ENCODE measurements at places on chromosomes 16 and 17.
A peak's percentile ranks its signal among the peaks of the same experiment; 100 is the strongest.

GRCh38 chr17:19362277-19363113 lies at the start of gene B9D1:
Gene B9D1, minus strand, starts transcription at chr17:19362723. Its CDS starts 154 bp downstream, at chr17:19362569.
- DNase-seq: peak; percentile 91

DNA sequence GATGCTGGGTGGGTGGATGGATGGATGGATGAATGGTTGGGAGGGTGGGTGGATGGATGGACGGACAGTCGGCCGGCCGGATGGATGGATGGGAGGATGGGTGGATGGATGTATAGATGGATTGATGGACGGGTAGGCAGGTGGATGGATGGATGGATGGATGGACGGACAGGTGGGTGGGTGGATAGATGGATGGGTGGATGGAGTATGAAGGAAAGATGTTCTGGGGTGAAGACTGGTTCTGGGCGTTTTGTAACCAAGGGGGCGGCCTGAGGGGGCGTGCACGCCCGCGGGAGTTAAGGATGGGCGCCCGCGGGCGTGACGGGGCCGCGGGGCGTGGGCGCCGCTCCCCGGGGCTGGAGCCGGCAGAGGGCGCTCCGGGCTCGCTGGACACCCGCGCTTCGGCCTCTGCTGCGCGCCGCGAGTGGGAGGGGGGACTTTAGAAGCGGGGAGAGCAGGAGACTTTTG lies at the start of gene NECAB2:
NECAB2 (plus strand) TSS at position 407 of the 468 bp plus-strand sequence. CDS start 405 bp downstream, outside the sequence.
- no peak for DNase-seq

- peak; percentile 83 for DNase-seq
Measured at GRCh38 chr16:88700636-88701482, 5.3 kb downstream of the RNF166 start.

DNA sequence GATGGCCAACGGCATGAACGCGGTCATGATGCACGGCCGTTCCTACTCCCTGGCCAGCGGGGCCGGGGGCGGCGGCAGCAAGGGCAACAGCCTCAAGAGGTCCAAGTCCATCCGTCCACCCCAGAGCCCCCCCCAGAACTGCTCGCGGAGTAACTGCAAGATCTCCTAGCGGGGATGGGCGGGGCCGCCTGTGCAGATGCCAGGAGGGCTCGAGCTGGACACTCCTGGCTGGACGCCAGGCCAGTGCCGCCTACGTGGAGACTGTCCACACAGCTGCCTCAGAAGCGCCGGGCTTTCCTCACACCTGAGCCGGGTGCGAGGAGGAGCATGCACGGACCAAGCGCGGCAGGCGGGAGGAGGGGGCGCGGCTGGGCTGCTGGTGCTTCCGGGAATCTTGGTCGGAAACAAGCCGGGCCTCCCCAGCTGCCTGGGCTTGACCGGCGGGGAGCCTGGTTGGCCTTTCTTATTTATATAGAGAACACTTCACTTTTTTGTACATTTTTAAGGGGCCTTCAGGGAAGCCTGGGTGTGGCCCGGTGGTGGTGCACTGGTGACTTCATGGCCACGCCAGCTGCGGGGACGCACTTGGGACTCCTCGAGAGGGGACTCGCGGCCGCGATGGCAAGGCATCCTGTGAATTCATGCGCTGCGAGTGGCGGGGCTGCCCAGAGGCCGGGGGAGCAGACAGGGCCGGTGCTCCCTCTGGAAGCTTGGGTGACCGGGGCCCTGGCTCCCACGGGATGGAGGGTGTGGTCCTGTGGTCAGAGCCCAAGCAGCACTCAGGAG lies 3.1 kb upstream of the WFIKKN1 start:
- no peak for DNase-seq

DNA sequence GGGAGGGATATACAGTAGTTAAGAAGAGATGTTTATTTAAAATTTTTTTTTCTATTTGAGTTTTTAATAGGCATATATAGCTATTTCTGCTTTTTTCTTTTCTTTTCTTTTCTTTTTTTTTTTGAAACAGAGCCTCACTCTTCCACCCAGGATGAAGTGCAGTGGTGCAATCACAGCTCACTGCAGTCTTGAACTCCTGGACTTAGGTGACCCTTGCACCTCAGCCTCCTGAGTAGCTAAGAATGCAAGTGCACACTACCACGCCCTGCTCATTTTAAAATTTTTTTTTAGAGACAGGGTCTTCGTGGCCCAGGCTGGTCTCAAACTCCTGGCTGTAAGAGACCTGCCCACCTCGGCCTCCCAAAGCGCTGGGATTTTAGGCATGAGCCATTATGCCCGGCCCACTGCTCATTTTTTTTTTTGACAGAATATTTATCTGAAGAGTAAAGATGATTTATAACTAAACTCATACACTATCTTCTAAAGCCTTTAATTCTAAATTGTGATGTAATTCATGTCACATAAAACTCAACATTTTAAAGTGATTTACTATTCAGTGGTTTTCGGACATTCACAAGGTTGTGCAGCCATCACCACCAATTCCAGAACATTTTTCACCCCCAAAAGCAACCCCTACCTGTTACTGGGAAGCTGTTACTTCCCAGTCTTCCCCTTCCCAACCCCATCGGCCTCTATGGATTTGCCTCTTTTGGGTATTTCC lies 106.0 kb downstream of the VPS53 start:
- no peak for DNase-seq

DNA sequence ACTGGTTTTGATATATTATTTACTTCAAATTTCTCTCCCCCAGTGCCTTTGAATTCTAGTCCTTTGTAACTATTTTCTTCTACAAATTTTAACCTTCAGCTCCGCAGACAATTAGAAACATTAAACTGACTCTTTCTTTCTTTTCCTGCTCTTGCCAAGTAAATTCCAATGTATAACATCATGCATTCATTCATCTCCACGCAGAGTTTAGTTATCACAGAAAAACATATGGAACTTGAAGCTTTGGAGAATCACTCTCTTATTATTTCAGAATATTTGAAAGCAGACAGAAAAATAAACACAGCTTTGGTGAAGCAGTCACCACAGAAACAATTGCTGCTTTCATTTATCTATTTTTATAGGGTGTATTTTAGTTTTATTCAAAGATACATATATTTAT lies 778.7 kb upstream of the CDH8 start:
- DNase-seq: peak; percentile 62

DNA sequence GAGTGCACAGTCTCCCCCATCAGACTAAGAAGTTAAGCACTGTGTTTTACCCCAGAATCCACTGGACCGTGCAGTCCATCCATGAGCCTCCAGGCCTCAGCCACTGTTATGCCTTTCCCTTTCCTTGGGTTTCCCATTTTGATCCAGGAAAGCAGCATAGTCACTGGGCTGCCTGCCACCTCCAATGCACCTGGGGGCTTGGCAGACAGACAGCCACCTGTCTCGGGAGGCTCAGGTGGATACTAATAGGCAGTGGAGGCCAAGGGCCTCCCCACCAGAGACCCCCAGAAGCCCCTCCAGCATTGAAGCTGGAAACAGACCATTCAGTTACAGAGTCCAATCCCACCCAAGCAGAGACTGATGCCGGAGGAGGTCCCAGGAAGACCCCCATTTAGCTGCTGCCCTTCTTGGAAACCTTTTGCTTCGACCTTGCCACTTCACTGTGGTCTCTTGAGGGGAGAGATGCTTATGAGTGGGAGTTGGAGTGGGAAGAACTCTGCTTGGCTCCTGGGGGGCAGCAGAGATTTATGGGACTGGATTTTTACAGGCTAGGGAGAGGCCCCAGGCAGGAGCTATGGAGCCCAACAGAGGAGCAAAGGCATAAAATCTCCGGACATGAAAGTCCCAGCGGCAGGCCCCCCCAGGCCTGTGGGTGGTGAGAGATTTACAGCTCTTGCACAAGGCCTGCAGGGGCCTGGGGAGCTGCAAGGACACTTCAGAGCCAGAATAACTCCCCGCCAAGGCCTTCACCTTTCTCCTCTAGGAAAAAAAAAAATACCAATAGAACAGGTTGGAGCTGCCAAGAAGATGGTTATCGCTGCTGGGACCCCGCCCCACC lies 12.2 kb upstream of the SP2 start:
- DNase-seq: no peak

- DNase-seq: no peak
Measured at GRCh38 chr17:4487820-4488716, 10.6 kb upstream of the SPNS2 start.

GRCh38 chr16:88460496-88461330 lies 7.6 kb downstream of the ZFPM1 start:
- no peak for DNase-seq

GRCh38 chr17:34389126-34389750 lies 26.2 kb upstream of the CCL1 start:
- DNase-seq: no peak

- DNase-seq: peak; percentile 31
Measured at GRCh38 chr17:7383742-7384488, 3.0 kb downstream of the TNK1 start.

- DNase-seq: peak; percentile 52
Measured at GRCh38 chr16:25135254-25135878, 23.8 kb downstream of the LCMT1 start.

- peak; percentile 27 for DNase-seq
Measured at GRCh38 chr16:69417520-69418199, 6.8 kb upstream of the CYB5B start.

Data from fibroblast of skin of right biceps (primary cell).